GM13976 (cell line): ENCODE measurements at places on chromosomes 7 and 10.

- no peak for DNase-seq
Measured at GRCh38 chr10:95273393-95274312, 17.1 kb downstream of the PDLIM1 start.

DNA sequence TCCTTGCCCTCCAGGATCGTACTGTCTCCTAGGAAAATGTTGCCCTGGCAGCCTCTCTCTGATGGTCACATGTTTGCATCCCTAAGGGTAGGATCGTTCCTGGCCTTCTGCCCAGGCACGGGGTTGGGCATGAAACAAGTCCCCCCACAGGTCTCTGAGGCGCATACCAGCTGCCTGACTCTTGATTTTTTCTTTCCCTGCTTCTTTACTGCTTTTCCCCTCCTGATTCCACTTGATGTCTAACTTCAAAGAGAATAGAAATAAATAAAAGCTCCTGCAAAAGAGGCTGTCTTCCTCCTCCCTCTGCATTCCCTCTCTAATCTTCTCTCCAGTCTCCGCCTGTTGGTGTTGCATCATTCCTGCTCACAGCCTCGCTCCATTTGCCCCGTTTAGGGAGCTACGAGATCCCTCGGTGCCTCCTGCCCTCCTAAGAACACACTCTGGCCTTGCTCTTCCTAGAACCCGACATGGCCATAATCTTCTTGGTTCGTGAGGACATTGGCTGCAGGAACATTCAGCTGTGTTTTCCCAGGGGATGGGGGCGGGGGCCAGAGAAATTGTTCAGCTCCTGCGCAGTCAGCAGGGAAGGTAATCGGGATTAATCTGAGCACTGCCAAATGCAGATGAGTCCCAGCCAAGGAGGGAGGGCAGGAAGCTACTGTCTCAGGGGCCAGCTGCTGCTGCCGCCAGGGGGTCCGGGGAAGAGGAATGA is 26.0 kb downstream of the LEP start:
- no peak for DNase-seq

GRCh38 chr7:96126382-96126781 is 195.5 kb downstream of the SLC25A13 start:
- DNase-seq, result no peak

DNA sequence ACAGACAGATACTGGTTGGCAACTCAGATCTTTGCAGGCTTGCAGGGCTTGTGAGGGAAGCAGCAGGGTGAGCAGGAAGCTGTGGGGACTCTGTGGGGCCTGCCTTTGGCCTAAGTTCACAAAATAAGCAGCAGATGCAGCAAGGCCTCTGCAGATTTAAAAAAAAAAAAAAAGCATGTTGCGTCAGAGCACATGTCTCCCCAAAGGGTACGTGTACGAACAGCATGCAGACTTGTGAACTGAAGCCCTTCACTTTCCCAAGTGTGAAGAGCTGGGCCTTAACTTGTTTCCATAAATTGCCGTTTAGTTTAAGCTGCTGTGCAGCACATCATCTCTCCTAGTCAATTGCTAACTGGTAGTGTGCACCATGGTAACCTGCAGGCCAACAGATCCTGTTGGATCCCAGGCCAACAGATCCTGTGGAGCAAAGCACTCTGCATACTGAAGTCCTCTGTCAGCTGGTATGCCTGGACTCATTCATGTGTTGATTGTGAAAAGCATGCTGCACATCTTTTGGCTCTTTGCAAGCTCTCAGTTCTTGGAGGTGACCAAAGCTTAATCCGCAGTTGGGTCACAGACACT is 10.8 kb upstream of the XPNPEP1 start:
- no peak for DNase-seq

- DNase-seq, result no peak
Measured at GRCh38 chr10:25162391-25162790, 12.4 kb upstream of the GPR158 start.

GRCh38 chr10:124619195-124619594 is 125.0 kb downstream of the FAM53B start:
- DNase-seq, result peak; percentile 68

- no peak for DNase-seq
Measured at GRCh38 chr10:84216834-84217233, 8.5 kb downstream of the LRIT2 start.

DNA sequence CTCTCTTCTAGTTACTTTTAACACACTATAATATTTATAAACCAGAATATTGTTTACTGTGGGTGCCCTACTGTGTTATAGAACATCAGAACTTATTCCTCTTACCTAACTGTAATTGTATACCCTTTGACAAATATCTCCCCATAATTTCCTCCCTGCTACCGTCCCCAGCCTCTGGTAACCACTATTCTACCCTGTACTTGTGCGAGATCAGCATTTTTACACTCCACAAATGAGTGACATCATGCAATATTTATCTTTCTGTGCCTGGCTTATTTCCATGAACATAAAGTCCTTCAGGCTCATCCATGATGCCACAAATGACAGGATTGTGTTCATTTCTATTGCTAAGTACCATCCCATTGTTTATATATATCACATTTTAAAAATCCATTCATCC is 139.8 kb upstream of the RSU1 start:
- DNase-seq, result no peak

DNA sequence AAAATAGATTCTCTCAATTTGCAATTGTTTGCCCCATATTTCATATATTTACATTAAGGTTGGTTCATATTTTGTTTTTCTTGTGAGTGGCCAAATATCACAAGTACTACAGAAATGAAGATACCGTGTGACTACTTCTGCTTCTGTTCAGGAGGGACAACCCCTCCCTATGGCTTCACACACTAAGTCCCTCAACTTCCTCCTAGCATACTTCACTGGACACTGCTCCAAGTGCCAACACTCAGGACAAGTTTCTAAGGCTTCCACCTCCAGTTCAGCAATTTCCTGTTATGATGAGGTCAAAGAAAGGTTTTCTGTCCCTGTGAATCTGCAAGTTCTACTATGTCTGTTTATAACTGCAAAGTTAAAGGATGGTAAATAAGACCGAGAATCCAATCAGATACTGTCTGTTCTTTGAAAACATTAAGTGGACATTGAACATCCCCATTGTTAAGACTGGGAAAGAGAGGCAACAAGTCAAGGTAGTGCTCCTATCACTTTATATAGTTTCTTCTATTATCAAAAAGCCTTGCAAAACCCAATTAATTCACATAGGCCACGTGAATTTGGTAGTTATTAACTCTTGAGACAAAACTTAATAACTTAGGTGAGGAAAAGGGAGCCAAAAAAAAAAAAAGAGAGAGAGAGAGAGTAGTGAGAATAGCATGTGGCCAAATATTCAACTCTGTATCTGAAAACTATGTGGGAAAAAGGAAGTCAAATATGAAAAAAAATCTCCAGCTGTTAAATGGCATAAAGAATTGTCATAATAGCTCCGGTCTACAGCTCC is 81.3 kb upstream of the DKK1 start:
- peak; percentile 32 for DNase-seq

- DNase-seq, result no peak
Measured at GRCh38 chr7:376306-377079, 86.5 kb downstream of the FOXL3 start.

DNA sequence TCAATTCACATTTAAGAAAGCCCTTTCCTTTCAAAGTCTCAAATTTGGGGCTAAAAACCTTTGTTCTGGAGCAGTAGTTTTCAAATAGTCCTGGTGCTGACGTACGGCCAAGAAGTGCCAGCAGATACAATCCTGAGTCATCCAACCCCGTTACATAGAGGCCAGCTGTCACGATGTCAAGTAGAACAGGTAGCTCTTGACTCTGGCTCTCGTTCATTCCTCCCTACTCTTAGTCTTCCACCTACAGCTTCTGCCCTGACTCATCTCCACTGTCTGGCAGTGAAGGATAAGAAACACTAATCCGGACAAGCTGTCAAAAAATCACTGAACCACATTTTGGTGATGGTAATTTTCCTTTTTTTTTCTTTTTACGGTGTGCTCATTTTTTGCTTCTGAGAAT is 132.4 kb upstream of the PTN start:
- no peak for DNase-seq

DNA sequence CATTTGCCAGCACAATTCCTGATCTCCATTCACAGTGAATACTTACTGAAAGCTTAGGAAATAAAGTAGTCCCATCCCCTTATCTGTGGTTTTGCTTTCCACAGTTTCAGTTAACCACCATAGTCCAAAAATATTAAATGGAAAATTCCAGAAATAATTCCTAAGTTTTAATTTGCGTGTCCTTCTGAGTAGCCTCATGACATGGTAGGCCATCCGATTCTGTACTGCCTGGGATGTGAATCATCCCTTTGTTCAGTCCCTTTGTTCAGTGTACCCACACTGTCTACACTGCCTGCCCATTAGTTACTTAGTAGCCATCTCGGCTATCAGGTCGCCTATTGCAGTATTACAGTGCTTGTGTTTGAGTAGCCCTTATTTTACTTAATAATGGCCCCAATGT is 14.2 kb downstream of the RAB11FIP2 start:
- no peak for DNase-seq

DNA sequence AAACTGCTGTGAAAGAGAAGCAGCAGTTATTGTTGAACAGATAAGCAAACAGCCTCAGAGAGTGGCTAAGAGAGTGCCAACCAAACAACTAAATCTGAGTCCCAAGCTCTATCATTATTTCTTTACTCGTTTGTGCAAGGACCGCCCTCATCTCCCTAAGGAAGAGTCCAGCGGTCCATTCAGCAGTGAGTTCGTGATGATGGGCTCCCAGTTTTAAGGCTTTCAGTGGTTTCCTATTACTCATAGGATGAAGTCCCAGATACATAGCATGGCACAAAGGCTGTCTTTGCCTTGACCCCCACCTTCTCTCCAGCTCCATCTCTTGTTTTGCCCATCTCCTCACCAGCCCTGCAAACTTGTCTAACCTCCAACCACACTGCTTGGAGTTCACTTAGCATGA is 24.3 kb upstream of the PDE1C start:
- DNase-seq, result no peak

DNA sequence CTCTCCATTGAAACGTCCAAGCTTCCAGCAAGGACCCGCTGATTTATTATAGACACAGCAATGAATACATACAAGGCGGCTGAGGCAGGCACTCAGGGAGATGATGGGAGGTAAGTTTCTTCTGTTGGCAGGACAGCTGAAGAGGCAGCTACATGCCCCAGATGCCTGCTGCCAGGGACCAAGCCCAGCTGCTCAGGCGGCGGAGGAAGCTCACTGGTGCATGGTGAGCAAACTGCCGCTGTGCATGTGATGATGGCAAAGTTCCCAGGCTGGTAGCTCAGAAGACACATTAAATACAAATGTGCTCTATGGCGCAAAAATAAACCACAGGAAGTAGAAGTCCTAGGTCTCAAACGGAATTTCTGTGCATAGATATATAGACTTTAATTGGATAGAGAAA is 2.3 kb downstream of the DNTT start:
- DNase-seq, result no peak

- DNase-seq, result no peak
Measured at GRCh38 chr7:138590154-138590553, 111.0 kb downstream of the SVOPL start.

DNA sequence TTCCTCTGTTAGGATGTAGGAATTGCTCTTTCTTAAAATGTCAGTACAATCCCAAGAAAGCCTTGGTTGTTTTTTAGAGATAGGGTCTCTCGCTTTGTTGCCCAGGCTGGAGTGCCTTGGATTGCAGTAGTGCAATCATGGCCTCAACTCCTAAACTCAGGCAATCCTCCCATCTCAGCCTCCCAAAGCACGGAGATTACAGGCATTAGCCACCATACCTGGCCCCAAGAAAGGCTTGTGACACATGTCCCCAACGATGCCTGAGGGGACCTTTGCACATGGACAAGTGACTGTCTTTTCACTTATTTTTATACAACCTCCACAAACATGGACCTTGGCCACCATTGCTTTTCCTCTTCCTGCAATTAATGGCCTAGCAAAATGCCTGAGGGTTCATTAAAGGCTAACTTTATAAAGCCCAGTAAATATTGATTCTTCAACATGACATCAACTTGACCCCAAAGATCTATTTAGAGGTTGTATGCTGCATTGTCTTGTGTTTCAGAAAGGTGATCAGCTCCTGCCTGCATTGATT is 10.0 kb upstream of the SPOCK2 start:
- DNase-seq, result no peak

DNA sequence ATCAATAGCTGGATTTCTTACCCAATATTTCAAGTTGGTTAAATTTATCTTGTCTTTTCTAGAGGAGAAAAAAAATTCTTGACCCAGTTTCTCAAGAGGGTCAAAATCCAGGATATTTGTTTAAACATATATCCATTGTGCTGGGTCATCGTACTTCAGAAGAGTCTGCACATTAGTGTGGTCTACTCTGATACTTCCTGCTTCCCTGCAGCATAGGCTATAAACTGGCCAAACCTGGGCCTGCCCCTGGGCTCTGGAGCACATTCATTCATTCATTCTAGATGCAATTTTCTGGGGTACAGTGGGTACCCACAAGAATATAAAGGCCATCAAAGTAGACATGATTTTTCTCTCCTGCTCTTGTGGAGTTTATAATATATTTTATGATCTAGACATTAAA is 142.1 kb upstream of the WNT16 start:
- no peak for DNase-seq

DNA sequence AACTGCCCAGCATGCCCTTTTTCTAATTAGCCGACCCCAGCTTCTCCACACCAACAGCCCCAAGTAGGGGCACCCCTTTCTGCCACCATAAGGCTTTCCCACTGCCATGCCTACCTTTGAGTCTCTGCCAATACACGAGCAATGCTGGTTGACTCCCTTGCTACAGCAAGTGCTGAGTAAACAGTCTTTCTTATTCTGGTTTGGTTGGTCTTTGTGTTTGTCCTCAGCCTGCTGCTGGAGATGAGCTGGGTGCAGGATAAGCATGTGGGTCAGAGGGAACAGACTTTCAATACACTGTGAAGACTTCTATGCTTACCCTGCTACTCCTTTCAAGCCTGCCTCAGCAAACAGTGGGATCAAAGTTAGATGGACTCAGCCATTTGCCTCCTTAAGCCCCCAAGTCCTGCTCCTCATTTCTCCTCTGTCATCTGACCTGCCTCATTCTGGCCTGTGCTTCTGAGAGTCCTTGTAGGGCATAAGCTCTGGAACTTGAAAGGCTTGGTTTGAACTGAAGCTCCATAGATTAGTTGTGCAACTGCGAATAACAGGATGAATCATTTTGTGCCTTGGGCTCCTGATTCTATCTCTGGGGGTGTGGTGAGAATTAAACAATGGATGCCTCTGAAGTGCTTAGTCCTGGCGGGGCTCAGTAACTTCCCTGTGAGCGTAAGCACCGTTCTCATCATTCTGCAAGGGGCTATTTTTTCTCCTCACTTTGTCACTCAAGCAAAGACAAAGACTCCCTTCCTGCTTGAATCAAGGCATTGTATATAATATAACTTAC is 533.8 kb upstream of the DPP6 start:
- DNase-seq, result no peak
